ENCODE measurements at places on chromosomes 13 and 19.

DNA sequence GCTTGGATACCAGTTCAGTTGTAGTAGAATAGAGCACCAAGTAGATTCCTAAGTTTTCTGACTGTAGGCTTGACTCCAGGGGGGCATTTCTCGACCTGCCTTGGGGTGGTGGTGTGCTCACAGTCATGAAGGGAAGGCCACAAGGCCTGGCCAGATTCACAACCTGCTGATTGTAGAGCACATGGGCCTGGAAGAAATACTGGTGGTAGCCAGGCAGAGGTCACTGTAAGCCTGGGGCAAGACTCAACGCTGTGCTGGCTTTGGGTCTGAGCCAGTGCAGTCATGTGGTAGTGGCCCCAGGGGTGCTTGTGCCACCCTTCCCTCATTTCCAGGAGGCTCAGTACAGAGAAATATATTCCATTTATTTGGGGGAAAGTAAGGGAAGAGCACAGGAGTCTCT is 832.3 kb upstream of the SLC10A2 start:
- no peak for DNase-seq

DNA sequence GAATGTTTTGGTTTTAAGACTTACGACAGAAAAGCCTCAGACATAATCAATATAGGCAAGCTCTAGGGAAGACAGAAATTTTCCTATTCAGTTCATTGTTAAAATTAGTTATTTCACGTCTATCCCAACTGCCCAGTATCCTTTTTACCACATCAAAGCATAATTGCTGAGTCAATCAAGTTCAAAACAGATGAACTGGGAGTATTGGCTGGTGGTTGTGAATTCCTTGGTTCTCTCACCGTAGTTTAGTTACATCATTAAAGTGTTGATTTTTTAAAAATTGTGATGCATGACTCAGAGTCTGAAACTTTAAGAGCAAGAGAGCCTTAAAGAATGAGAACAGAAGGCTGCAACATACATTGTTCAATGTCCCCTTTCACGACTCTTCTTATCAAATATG is 143.3 kb upstream of the FREM2 start:
- DNase-seq, result no peak

- DNase-seq, result no peak
Observed at GRCh38 chr13:94061301-94061700, 418.2 kb downstream of the DCT start.

DNA sequence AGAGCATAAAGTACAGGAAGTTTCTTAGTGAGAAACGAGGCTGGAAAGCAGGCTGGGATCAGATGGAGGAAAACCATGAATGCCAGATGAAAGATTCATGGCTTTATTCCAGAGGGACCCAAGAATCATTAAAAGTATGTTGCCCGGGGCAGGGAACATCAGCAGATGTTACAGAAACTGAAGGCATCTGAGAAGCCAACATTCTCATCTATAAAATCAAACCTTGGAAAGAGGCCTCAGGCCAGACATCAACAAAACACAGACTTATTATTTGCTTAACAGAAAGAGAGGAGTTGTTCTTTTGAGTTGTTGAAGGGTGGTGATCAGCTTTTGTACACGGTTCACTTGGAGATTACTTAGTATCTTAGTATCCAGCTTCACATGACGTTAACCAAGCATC is 543.6 kb downstream of the RFC3 start:
- no peak for DNase-seq

DNA sequence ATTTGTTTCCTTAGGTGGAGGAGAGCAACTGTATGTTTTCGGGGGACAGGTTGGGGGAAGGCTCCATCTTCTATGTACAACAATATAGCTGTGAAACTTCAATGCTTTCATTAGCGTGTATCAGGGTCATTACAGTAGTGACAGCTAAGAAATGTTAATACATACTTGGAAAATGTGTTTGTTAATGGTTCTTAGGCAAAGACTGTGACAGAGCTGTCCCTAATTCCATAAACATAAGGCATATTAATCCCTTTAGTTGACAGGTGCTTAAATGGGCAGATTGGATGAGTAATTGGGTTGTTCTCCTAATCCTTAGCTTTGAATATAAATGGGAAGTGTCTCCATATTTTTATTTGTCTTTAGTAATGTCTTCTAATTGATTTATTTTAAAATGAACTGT is 313.7 kb downstream of the HS6ST3 start:
- no peak for DNase-seq

All from thoracic aorta (tissue), 2 donors.